ENCODE measurements at places on chromosomes 7 and 10. TPM values are rescaled to one million over a fixed set of nuclear protein-coding genes. Genes with fewer than 3 reads are reported as not detected.

DNA sequence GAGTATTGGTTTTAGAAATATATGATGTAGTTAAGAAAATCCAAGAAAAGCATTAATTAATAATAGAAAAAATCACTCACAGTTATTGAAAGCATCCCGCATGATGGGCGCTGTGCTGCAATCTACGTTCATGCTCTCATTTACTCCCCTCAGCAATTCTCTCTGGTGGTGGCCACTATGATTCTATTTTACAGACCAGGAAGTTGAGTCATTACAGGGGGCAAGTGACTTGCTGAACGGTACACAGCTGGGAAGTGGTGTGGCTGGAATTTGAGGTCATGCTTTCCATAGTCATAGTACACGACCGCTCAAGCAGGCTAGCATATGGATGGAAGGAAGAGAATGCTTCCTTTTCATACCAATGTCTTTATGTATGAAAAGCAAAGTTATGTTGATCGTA, 117.4 kb downstream of the TES start:
- DNase-seq, result no peak

GRCh38 chr10:73810358-73810734, 1.1 kb downstream of the NDST2 start:
- DNase-seq, result no peak

Gene CELF2
- total RNA-seq, result 52.6 TPM

GRCh38 chr7:69817121-69817520, 218.8 kb downstream of the AUTS2 start:
- DNase-seq, result no peak

DNA sequence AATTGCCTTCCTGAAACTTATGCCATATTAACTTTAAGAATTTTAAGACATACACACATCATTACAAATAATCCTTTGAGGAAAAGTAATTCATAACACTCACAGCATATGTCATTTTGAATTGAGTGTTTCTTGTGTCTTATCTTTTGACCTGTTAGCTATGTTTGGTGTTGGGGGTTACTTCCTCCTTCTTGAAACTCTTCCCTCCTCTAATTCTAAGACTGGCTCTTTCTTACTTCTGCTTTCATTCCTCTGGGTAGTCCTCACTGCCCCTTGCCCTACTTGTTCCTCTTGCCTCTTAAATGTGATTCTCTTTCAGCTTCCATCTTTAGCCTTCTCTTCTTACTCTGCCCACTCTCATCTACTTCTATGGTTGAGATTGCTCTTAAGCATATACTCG, 28.3 kb upstream of the PIP4K2A start:
- no peak for DNase-seq
